Stimulated activated CD4-positive, alpha-beta T cell treated with anti-CD3 and anti-CD28 coated beads, Interleukin-15, amount 100 ng/mL, for 1 hour (primary cell): ENCODE measurements at places on chromosomes 12 and 14.

DNA sequence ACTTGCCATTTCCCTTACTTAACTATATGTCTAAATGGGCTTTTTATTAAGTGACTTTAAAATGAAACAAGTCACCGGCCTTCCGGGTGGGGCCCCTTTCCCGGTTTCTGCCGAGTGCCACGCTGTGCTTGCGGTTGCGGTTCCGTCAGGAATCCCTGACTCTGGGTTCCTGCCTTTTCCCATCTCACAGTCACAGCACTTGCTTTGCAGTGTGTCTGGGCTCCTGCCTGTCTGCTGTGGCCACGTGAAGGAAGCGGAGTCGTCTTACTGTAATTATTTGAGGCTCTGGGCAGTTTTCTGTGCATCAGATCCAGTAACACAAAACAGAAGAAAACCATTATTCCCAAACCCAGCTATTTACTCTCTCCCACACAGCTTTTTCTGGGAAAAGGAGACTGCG is 44.0 kb upstream of the FRMD6 start:
- DNase-seq, result no peak

- no peak for DNase-seq
These were observed 154.4 kb upstream of the DIO3 start for GRCh38 chr14:101406921-101407320.

- no peak for DNase-seq
These were observed 218.9 kb upstream of the SFSWAP start for GRCh38 chr12:131491916-131492490.

- no peak for DNase-seq
These were observed 39.4 kb downstream of the ZNF641 start for GRCh38 chr12:48311313-48311712.

DNA sequence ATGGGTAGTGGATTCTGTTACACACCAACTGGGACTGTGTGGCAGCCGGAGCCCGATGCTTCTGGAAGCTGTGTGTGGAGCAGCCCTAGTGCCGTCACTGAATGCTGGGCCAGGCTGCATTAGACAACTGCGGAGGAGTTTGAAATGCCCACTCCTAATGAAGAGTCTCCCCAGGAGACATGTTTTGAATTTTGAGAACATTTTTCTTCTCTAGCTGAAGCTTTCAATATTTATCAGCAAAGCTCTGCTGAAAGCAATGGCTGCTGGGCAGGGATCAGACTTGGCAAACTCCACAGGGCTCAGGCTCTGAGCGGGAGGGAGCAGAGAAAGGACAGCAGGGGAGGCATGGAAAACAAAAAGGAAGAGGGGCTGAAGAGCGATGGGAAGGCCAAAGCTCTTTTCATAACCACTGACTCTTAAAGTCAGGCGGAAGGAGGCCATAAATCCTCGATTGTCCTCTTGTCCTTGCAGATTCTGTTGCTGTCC is 189.1 kb downstream of the MON2 start:
- DNase-seq, result no peak

GRCh38 chr12:114306646-114307045 is 99.3 kb downstream of the TBX5 start:
- no peak for DNase-seq

- no peak for DNase-seq
These were observed 350.4 kb downstream of the BMP4 start for GRCh38 chr14:53606203-53606602.

DNA sequence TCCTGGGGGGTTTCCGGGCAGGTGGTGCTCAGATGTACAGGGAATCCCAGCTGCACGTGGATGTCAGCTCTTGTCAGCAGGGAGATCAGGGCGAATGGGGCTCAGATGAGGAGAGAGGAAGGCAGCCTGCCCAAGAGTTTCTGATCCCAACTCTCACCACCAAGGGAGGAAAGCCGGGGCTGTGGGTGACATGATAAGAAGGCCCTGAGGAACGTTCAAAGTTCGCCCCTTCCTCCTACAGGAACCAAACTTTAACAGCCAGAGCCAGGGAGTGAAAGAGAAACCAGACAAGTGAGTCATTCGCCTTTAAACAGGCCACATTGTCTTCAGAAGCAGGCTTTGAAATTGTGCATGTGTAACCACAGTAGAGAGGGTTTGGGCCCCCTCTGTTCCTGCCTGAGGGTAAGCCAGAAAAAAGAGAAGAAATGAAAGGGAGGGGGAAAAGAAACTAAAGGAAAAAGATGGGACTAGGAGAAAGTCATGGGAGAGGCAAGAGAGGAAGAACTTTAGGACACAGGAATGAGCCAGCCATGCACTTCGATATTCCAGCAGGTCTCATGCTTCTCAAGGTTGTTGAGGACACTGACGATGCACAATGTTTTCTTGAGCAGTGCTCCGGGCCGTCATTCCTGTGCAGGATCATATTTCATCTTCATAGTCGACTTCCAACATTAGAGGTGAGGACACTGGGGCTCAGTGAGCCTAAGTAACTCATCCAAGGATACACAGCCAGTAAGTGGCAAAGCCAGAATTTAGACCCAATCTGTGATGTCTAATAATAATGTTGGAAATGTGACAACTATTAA is 691.4 kb upstream of the TBX3 start:
- DNase-seq, result no peak

DNA sequence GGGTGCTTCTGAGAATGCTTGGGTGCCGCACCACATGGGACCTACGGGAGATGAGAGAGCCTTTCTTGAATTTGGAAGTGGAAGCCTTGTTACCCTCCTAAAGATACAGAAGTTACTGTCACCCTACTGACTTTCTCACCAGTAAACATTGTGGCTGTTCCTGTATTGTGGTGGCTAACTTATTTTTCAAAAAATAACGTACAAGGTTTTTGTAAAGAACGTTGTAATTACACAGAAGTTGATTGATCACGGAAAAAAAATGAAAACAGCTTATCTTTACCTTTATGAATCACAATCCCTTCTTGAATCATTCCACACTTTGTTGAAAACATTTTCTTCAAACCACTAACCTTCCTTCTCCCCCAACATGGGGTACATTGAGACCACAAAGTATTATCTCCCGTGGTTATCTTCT is 22.0 kb upstream of the PPFIBP1 start:
- no peak for DNase-seq

- DNase-seq, result no peak
These were observed 1.2 kb upstream of the AP1G2 start for GRCh38 chr14:23568600-23569331.
